ENCODE measurements at places on chromosomes 7 and 10.
A peak's percentile ranks its signal among the peaks of the same experiment; 100 is the strongest.

DNA sequence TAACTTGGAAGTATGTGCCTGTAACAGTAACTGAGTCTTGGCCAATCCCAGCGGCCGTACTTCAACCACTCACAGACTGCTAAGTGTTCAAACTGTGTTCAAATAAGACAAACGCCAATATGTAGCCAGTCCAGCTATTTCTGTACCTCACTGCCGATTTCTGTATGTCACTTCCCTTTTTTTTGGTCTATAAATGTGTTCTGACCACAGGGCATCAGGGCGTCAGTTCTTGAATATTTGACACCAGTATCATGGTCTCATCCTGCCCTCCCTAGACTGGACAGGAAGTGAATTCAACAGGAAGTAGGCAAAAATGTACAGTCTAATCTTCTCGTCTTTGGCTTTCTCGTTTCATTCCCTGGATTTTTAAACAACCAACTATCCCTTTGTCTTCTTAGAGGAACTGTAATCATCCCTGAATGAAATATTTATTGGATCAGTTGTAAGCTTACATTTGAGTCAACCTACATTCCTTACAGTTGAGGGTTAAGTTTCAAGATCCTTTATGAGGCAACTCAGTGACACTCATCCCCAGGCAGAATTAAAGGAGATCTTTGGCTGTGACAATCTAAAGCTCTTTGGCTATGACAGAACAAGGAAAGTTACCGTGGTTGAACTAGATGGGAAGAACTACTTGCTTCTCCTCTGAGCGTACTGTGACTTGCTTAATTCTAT, 232.7 kb downstream of the NSUN6 start:
- peak; percentile 9 for DNase-seq

DNA sequence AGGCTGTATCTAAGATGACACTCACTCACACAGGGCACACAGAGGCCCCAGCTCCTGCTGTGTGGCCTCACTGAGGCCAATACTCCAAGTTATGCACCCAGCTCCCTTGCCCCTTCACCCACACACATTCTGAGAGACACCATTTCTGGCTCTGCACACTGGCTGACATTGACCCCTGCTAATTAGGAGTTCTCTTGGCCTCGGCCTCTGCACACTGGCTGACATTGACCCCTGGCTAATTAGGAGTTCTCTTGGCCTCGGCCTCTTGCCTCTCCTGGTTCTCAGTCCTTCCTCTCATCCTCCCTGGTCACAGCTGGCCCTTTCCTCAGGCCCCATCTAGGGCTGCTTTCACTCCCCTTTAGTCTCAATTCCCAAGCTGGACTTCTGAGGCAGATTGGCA, 97.3 kb downstream of the GRID1 start:
- no peak for DNase-seq

- DNase-seq = no peak
Observed at GRCh38 chr10:11581213-11581612, 30.2 kb downstream of the USP6NL start.

- no peak for DNase-seq
Observed at GRCh38 chr10:132666705-132667341, 119.1 kb downstream of the NKX6-2 start.

GRCh38 chr10:125375210-125375609, 214.8 kb upstream of the CTBP2 start:
- DNase-seq = no peak

GRCh38 chr7:38398725-38399321, 125.4 kb upstream of the TARP start:
- peak; percentile 69 for DNase-seq

DNA sequence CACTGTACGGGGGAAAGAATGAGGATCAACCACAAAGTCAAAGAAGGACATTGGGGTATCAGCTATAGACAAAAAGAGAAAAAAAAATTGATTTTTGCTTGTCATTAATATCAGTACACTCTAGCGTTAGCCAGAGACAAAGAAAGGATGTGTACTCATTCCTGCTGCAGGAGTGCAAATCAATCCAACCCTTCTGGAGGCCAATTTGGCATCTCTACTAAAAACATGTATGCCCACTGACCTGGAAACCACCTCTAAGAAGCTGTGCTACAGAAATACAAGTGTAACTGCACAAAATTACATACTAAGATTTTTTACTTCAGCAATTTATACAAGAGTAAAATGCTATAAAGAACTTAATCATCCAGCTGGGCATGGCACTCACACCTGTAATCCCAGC, 13.6 kb downstream of the NSMCE4A start:
- DNase-seq = no peak

DNA sequence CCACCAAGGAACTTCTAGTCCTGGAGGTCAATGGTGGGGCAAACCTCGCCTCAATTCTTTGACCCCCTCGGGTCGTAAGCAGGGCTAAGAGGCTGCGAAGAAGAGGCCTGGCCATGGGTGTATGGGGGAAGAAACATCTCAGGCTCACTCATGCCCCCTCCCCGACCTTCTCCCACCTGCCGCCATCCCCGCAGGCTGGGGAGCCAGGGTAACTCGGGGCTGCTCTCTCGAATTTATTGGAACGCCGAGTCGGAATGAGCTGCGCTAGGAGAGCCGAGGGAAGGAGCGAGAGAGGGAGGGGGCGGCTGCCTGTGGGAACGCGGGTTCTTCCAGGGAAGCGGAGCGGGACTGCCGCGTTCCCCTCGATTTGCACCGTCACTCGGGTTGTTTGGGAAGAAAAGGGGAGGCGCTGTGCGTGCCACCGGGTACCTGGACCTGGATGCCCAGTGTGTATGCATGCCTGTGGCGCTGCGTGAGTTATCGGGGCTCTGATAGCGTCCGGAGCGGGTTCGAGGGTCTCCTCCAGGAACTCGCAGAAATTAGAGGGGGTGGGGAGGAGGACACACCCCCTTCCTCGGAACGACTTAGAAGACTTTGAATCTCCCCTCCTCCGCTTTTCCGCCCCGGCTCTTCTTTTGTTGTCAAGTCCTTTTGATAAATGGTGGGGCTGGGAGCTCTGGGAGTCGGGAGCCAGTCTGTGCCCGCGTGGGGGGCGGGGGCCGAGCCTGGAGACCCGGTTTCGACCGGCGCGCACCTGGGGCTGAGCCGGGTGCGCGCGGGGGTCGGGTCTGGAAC, 1.8 kb upstream of the ZNF503 start:
- DNase-seq = no peak

GRCh38 chr10:29795850-29796249, 161.1 kb upstream of the SVIL start:
- DNase-seq = no peak

- no peak for DNase-seq
Observed at GRCh38 chr10:78436706-78437406, 403.2 kb downstream of the RPS24 start.

DNA sequence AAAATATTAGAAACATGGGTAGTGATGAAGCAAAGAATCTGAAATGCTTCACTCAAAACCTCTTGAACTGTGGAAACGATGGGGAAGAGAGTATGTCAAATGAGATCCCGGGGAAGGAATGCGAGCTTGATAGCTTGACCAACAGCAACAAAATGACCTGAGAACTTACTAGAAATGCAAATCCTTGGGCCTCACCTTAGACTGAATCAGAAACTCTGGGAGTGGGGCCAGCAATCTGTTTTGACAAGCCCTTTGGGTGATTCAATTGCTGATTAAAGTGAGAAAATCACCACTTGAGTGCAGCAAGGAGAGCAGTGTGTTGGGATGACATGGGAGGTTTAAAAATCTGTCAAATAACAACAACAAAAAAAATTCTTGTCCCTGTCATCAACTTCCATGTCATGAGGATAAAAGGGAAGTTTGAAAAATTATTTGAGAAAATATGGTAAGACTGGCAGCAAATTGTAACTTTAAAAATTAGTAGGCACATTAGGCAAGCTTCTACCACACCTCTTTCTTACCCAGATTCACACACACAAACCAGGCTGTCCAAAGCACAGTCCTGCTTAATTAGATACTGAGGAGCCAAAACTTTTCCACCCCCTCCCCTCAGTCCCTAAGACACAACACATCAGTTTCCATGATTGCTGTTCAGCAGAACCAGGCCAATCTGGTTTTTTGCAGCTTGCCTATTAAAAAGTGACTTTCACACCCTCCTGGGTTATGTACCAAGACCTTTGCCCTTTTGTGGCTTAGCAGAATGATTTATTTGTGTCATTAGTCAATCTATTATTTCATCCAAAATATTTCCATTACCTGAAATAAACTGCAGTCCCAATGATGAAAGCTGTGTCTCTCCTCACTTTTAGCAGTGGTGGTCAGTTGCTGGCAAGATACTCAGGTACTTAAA, 15.6 kb downstream of the CALCR start:
- no peak for DNase-seq

- DNase-seq = peak; percentile 61
Observed at GRCh38 chr10:131901181-131901829, 497 bp downstream of the PPP2R2D start.

GRCh38 chr10:27153845-27154193, 365 bp downstream of the YME1L1 start:
- DNase-seq = no peak

- no peak for DNase-seq
Observed at GRCh38 chr7:25732766-25733217, 419.2 kb upstream of the NFE2L3 start.

- DNase-seq = peak; percentile 40
Observed at GRCh38 chr10:69413221-69413865, 3.4 kb downstream of the TACR2 start.

- no peak for DNase-seq
Observed at GRCh38 chr10:70715853-70716795, 43.8 kb downstream of the ADAMTS14 start.

DNA sequence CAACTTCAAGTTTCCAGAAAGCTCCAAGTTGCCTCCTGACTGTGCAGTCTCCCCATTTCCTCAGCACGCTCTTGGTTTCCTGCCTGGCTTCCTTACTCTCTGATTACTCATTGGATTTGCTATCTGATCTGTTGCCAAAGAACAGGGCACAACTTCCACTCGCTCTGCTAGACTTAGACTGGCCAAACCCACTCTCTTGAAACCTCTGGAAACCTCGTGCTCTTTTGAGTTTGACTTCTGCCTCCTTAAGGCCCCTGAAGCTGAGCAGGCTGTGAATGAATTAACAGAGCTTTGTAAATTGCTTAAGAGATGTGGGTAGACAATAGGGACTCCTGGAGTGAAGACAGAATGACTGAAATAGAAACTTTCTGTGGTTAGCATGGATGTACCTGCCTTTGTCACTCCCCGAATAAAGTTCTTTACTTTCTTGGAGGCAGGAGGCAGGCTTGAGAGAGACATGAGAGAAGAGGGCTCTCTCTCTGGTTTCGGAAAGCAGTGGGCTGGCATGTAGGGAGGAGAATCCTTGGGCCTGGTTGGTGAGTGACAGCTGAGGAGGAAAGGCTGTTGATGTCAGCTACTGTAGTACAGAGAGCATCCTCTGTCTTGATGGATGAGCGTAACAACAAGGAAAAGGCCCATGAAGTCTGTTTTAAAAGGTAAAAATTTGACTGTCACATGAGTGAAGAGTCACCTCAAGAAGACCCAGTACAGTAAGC, 70.8 kb downstream of the CHN2 start:
- no peak for DNase-seq

DNA sequence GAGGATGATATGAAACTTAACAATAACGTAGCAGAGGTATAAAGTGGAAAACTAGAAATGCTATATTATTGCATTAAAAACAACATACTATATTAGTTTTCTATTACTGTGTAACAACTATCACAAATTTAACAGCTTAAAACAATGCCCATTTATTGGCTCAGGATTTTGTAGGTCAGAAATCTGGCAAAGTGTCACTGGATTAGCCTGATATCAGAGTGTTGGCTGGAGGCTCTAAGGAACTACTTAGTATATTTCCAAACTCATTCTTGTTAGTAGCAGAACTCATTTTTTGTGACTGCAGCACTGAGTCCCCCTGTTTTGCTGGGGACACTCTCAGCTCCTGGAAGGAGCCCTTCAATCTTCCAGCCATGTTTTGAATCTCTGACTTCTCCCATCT, 306.8 kb downstream of the ETV1 start:
- no peak for DNase-seq

- DNase-seq = peak; percentile 57
Observed at GRCh38 chr7:151626422-151627115, 106.9 kb upstream of the RHEB start.

DNA sequence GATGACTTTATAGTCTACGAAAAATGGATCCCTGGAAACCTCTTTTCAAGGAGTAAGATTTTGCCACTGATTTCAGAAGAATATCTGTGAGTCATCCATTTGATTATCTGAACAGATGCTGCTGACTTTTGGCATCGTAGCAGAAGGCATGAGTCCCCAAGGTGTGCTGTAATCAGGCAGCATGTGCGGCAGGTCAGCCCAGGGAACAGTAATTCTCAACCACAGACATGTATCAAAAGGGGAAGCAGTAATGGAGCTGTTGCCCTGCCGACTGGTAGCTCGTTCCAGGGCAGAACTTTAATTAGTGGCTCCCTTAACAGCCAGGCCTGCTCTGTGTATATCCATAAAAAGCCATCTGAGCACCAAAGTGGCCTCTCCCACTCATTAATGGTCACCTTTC, 5.7 kb upstream of the VWC2 start:
- peak; percentile 56 for DNase-seq

DNA sequence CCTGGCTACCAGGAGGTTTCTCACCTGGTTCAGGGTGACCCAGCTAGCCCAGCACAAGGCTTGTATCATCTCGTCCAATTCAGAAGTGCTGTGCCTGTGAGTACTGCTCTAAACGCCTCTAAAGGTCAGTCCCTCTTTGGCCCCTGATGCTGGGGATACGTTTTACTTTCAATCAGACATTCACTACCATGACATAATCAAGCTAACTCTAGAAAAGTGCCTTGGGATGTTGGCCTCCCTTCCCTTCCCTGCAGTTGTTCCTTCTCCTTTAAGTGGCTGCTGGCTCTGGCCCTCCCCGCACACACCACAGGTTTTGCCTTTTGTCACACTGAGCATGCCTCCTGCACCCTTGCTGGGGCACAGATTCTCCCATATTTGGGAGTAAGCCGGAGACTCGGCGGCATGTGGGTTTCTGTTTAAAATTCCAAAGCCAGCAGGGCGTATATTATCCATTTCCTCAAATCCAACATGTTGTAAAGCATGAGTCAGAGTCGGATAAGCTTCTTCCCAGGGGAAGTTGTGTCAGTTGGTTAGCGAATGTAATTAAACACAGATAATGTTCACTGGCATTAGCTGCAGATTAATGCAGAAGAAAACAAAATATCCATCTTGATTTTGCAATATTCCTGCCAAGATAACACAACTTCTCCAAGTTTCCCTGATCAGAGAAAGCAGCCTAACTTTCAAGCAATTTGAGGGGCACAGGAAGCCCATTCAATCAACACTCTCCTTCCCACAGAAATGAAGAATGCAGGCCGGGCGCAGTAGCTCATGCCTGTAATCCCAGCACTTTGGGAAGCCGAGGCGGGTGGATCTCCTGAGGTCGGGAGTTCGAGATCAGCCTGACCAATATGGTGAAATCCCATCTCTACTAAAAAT, 31.8 kb upstream of the VCL start:
- DNase-seq = no peak

DNA sequence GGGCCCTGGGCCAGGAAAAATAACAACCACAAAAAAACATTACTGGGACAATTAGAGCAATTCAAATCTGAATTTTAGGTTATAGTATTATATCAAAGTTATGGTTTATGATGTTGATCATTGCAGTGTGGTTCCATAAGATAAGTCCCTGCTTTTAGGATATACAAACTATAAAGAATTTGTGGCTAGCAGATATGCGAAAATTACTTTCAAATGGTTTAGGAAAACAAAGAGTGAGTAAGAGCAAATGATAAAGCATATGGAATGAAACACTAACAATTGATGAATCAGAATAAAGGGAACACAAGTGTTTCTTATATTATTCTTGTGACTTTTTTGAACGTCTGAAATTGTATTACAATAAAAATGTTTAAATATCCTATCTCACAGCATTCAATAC, 64.4 kb upstream of the HECTD2 start:
- no peak for DNase-seq

GRCh38 chr10:97483506-97483905, 14.7 kb downstream of the MMS19 start:
- no peak for DNase-seq

GRCh38 chr10:79202188-79203013, 133.6 kb downstream of the ZMIZ1 start:
- peak; percentile 58 for DNase-seq
